ENCODE measurements at places on chromosomes 3 and 15.

GRCh38 chr3:30668051-30668609, 61.7 kb downstream of the TGFBR2 start:
- DNase-seq, result no peak

DNA sequence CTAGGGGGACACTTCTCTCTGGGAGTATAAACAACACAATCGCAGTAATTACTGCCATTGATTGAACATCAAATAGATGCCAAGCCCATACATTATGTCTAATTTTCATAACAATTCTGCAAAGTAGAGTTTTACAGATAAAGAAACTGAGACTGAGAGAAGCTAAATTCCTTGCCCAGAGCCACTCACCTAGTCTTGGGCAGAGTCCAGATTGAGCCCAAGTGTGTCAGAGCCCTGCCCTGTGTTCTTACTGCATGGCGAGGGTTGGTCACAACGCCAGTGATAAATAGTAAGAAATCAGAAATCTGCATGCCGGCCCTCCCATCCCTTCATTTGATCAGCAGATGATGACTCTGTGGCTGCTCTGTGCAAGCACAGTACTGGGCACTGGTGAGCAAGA, 106.3 kb downstream of the C3orf70 start:
- no peak for DNase-seq

DNA sequence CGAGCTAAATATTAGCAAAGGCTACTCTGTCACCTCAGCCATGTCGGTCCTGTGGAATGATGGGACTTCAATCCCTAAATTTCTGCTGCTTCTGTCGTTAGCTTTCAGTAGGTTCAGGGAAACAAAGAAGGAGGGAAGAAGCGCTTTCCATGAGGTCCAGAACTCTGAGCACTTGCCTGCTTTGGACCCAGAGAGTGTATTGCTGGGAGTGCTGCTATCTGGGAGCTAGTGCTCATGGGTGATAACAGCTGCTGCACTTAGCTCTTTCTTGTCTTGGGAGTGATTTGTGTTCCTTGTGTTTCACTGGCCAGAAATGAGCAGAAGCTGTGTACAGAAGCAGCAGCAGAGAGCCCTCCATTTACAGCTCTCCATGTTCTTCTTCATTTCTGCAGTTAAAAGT, 369.8 kb downstream of the DIPK2A start:
- no peak for DNase-seq

GRCh38 chr15:45637552-45638033, 2.8 kb downstream of the SQOR start:
- DNase-seq, result peak; percentile 86

DNA sequence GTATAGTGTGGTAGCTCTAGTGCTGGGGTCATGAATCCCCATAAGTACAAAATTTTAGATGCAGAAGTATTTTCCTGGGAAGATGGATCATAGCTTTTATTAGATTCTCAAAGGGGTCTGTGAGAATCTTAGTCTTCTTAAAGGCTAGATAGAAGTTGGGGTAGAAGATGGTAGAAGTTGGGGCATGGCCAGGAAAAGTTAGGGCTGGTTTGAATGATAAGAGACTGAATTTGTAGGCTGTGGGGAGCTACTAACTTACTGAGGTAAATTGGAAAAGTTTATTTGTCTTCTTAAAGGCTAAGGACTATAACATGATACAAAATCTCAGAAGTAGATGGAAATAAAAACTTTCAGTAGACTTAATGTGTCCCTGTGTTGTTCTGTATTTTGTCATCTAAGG, 1.6 kb upstream of the UBE2Q2 start:
- DNase-seq, result no peak

- no peak for DNase-seq
Observed at GRCh38 chr3:143351354-143351753, 231.8 kb downstream of the CHST2 start.

GRCh38 chr3:127177226-127177625, 15.7 kb upstream of the PRR23E start:
- no peak for DNase-seq

DNA sequence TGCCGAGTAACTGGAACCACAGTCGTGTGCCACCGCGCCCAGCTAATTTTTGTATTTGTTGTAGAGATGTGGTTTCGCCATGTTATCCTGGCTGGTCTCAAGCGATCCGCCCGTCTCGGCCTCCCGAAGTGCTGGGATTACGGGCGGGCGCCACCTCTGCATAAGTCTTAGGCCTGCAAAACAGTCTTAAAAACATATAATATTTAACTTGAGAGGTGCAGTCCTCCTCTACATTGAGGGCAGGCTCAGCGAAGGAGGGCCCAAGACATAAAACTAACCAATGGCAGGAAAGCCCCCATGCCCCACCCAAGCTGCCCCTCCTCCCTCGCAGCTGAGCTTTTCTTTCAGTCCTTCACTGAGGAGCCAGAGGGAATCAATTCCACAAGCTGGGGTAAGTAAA, at the start of gene SLC28A2:
Gene SLC28A2 (plus strand): TSS at position 347 of the 400 bp plus-strand sequence. CDS start 982 bp downstream, outside the sequence.
- no peak for DNase-seq

DNA sequence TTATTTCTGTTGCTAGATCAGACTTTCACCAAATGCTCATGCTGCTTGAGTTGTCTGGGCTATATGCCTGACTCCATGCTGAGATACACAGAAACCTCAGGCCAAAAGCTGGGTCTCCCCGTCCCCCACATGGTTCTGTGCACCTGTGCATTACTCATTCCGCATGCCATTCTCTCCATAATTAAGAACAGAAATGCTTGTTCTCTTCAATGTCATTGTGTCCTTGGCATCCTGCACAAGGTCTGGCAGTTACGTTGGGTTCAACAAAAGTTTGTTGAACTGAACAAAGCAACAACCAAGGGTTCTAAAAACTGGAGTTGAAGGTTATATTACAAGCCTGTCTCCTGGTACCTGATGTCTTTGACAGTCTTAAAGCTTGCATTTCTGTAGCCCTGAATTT, 177.5 kb downstream of the FNDC3B start:
- no peak for DNase-seq

DNA sequence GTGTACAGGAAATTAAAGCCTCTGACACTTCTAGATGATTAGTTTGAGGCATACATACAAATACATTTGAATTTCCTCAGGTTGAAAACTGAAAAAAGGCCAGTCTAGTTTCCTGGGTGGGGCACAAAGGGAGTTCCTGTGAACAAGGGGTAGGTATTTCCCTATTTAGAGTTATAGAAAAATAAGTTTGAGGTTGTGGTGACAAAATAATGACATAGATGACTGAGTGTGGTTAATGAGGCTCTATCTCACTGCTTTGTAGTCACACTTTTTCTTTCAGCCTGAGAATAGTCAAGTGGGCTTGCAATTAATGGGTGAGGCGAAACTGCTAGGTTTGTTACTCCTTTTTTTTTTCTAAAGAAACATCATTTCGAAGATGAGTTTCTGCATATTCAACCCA, 4.3 kb downstream of the SLCO3A1 start:
- DNase-seq, result no peak

- DNase-seq, result no peak
Observed at GRCh38 chr3:56443372-56443771, 24.9 kb downstream of the ERC2 start.

- DNase-seq, result no peak
Observed at GRCh38 chr3:5768281-5768945, 580.9 kb downstream of the EDEM1 start.

GRCh38 chr15:88256279-88257230, at the start of gene NTRK3:
Gene NTRK3, minus strand, starts transcription at chr15:88256739. Its CDS starts 586 bp downstream, at chr15:88256153.
- DNase-seq, result peak; percentile 29
